ENCODE measurements at places on chromosomes 13 and 19. TPM values are rescaled to one million over a fixed set of nuclear protein-coding genes. Genes with fewer than 3 reads are reported as not detected.

Gene ATP4A
- 0.40 TPM for total RNA-seq

Gene CCDC70
- not detected for total RNA-seq

DNA sequence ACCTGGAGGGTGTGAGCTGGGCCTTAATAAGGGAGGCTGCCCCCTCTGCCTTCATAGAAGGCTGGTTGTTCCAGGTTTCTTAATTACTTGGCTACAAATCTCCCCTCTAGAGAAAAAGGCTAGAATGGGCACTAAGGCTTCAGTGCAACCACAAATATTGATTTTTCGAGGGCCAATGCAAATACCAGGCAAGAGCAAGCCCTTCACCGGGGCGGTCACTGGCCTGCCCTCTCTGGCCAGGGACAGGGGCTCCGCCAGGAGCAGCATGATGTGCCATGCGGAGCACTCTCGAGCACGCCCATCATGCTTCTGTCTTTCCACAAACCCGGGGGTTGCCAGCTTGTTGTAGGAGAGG, 127.8 kb upstream of the SPACA7 start:
- no peak for DNase-seq
- H3K36me3 ChIP-seq: no peaks in the 10 kb centered on the region
- no peak overlapping the region for H3K27ac ChIP-seq
- H3K4me1 ChIP-seq: no peaks in the 10 kb centered on the region
- H3K27me3 ChIP-seq: no peaks in the 10 kb centered on the region

- H3K27ac ChIP-seq: peak overlapping the region; percentile 40
- DNase-seq: peak; percentile 52
- H3K27me3 ChIP-seq: no peaks in the 10 kb centered on the region
- peaks cover 50% of the 10 kb centered on the region for H3K4me1 ChIP-seq
- H3K36me3 ChIP-seq: no peaks in the 10 kb centered on the region
These were observed 1.3 kb downstream of the GADD45B start for GRCh38 chr19:2477141-2477710.

GRCh38 chr19:28289295-28290063, 923.5 kb downstream of the UQCRFS1 start:
- DNase-seq: no peak
- no peaks in the 10 kb centered on the region for H3K36me3 ChIP-seq
- H3K4me1 ChIP-seq: no peaks in the 10 kb centered on the region

GRCh38 chr13:50412046-50412617, 396.9 kb downstream of the KCNRG start:
- DNase-seq: no peak
- H3K4me1 ChIP-seq: peaks cover 39% of the 10 kb centered on the region
- no peak overlapping the region for H3K27ac ChIP-seq
- no peak overlapping the region for H3K4me3 ChIP-seq
- peaks cover 4% of the 10 kb centered on the region for H3K36me3 ChIP-seq
- no peaks in the 10 kb centered on the region for H3K27me3 ChIP-seq

GRCh38 chr19:8566855-8567254, 10.4 kb downstream of the MYO1F start:
- DNase-seq: no peak
- H3K36me3 ChIP-seq: no peaks in the 10 kb centered on the region
- H3K27me3 ChIP-seq: no peaks in the 10 kb centered on the region
- no peak overlapping the region for H3K4me3 ChIP-seq

GRCh38 chr13:30486230-30487074, 20.7 kb upstream of the HMGB1 start:
- no peaks in the 10 kb centered on the region for H3K36me3 ChIP-seq
- no peaks in the 10 kb centered on the region for H3K27me3 ChIP-seq
- H3K4me1 ChIP-seq: no peaks in the 10 kb centered on the region
- H3K4me3 ChIP-seq: no peak overlapping the region
